ENCODE measurements at places on chromosomes 1 and 21.

DNA sequence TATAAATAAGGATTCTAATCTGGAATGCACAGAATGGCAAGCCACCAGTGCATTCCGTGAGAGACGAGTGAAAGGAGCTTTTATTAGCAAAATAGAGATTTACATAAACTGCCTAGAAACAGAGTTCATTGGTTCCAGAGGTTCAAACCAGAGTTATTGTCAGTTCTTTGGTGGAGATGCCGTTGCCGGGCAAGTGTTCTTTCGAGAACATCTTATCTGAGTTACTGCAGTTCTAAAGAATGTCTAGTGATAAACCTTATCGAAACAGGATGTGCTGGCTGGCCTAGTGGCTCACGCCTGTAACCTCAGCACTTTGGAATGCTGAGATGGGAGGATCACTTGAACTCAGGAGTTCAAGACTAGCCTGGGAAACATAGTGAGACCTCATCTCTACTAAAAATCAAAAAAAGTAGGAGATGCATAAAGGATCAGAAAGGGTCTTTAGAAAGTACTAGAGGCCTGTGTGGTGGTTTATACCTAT, 19.9 kb upstream of the EVI5 start:
- DNase-seq = no peak

DNA sequence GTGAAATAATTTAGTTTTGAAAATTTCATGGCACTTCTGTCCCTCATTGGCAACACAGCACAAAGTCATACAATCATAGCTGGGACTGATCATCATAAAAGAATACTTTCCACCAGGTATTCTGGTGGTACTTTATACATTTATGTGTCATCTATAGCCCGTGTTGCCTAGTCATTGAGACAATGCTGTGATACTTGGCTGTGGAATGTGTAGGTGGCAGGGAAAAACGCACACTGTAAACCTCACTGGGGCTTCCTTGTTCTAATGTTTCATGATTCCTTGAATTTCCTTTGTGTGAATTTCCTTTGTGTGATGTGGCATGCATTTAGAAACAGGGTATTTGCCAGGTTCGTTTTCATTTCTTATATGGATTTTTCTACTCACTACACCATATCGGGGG, 118.3 kb downstream of the FMN2 start:
- no peak for DNase-seq

DNA sequence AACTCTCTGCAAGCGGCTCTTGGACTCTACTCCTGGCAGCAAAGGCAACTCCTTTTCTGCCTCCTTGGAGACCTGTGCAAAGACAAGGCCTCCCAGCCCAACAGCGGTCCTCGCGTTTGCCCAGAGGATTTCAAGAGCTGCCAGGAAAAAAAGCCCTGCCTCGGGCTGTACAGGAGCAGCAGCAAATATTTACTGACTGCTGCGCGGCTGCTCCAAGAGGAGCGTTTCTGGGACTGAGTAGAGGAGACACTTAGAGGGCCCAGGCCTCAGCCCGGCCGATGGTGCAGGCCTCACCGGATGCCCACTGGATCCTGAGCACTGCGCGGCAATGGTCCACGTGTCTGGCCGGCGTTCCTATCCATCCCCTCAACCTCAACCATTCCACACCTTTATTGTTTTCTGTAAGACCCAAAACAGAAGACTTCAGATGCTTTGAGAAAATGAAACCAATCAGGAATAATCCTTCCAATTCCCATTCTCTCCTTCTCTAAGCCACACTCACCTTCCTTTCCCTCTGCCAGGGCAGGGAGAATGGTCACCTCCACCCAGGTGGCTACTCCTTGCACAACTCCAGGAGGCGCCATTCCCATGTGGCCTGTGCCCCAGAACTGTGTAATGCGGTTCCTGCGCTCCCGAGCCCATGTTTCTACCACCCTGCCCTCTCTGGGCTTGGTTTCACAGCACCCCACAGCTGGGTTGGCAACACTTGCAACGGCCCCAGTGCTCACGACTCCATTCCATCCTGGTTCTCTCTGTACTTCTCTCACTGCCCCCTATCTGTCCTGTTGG, 215.8 kb downstream of the TRABD2B start:
- DNase-seq = no peak

DNA sequence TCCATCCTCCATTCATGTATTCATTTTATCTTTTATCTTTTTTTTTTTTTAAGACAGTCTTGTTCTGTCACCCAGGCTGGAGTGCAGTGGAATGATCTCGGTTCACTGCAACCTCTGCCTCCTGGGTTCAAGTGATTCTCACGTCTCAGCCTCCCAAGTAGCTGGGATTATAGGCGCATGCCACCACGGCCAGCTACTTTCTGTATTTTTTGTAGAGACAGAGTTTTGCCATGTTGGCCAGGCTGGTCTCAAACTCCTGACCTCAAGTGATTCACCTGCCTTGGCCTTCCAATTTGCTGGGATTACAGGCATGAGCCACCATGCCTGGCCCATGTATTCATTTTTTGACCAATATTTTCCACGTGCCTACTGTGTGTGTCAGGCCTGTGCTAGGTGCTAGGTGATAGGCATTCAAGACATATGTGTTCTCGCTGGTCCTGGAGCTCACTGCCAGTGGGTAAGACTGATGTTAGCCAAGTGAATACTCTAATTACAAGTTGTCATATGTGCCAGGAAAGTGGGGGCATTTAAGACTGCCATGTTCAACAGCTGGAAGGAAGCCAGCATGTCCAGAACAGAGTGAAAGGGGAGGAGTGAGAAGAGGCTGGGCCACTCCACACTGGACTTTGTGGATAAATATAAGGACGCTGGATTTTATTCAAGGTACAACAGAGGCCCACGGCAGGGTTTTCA, 5.3 kb upstream of the CELSR2 start:
- no peak for DNase-seq

- DNase-seq = no peak
These were observed 19.3 kb downstream of the TMCO4 start for GRCh38 chr1:19780267-19780877.

DNA sequence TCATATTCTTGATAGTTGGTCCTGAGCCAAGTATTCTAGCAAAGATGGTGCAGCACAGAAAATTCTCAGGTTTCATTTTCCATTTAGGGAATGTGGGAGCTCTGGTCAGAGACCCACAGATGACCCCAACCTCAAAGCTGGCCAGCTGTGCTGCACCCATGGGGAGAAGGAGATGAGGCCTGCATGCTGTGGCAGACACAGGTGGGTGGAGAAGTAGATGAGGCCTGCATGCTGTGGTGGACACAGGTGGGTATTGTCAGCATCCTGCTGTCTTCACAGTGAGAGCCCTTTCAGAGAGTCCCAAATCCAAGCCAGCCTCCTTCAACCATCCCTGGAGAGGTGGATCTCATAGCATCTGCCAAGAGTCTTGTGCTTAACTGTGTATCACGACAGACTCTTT, 77.7 kb downstream of the DSCAM start:
- no peak for DNase-seq

- no peak for DNase-seq
These were observed 26.3 kb downstream of the FTCD start for GRCh38 chr21:46128933-46129571.

GRCh38 chr1:10622910-10623685, 148.3 kb downstream of the PEX14 start:
- DNase-seq = no peak

DNA sequence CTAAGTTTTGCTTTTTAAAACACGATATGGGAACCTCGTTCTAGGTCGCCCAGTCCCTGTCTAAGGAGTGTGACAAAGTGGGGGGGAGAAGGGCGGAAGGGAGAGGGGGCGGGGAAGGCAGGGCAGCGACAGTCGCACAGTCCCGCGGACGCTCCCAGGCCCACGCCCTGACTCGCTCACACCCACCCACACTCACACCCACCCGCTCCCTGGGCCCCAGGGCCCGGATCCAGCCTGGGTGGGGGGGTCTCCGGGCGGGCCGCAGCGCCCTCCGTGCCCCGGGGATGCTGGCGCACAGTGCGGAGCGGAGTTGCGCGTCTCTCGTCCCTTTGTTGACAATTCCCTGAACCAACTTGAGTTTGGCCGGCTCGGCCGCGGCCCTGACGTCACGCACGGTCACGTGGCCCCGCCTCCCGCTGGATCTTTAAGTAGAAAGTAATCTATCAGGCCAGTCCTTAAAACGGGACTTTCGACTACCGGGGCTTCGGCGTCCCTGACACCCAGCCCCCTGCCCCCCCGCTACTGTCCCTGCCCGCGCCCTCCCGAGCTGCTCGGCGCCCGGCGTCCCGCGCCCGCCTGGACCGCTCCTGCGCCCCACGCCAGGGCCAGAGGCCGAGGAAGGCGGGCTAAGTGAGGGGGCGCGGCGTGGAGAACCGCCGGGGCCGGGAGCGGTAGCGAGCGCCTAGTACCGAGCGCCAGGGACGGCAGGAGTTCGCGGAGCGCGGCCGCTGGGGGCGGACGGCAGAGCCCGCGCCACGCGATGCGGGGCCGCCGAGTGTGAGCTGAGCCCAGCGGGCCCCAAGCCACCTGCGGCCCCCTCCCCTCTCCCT, at the start of gene FOXD3:
Gene FOXD3 (plus strand): TSS at position 454 of the 830 bp plus-strand sequence. CDS start 492 bp downstream, outside the sequence.
- no peak for DNase-seq

DNA sequence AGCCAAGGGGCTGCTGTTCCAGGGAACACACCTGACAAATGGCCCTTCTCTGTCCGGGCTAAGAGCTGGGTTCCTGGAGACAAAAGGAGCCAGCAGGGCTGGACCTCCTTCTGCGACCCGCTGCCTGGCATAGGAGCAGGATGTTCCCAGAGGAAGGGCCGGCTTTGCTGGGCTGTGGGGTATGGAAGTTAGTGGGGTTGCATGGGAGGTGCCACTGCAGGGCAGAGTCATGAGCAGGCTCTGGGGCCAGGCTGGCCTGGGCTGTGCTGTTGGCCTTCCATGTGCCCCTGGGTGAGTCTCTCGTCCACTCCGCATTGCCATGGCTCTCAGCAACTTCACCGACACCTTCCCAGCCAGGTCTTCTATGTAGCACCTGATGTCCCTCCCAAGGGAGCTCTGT, 507.6 kb downstream of the PTPRU start:
- DNase-seq = no peak
